Stimulated activated CD8-positive, alpha-beta memory T cell treated with anti-CD3 and anti-CD28 coated beads, Interleukin-2, amount 100 ng/mL, for 1 hour (primary cell): ENCODE measurements at places on chromosomes 6 and 20.

GRCh38 chr6:25007269-25007699, 71.5 kb upstream of the RIPOR2 start:
- no peak for DNase-seq

DNA sequence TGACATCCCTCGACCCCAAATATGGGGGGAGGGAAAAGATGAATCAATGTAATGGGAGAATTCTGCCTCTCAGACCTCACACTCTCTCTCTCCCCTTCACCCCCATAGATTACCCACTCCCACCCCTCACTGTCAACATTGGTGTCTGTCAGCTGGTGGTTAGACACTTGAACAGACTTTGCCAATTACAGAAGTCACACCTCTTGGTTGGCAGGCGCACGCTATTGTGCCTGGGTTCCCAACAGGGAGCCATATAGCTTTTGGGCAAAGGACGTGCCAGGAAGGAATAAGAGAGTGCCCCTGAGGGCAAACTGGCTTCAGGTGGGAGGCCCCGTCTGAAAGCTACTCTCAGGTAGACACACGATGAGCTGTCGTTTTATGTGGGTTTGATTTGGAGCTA, 54.1 kb upstream of the FYN start:
- no peak for DNase-seq

DNA sequence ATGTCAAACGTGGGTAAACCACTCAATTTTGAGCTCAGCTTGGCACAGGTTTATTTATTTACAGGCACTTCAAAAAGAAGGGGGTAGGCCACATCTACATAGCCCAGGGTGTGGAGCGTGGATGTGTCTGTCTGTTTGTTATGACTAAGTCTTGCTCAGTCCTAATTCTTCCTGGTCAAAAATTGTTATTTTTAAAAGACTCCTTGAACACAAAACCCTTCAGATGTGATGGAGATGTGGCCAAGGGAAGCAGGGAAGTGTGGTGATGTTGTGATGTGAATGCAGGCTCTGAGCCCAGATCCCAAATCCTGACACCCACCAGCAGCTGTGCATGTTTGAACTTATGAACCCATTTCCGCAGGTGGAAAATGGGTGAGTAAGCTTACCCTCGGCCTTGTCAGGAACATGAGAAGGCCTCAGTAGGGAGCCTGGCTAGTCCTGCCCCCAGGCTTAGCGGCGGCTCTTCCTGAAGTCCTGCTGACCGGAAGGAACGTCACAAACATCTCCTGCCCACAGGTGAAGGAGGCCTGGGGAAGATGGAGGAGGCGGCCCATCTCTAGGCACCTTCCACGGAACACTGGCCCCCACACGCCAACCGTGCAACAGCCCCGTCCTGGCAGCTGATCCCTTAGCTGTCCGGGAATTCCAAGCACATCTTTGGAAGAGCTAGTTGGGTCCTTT, 119.7 kb downstream of the MYLK4 start:
- no peak for DNase-seq

GRCh38 chr20:50594591-50595432, 84.6 kb downstream of the PTPN1 start:
- DNase-seq: no peak

DNA sequence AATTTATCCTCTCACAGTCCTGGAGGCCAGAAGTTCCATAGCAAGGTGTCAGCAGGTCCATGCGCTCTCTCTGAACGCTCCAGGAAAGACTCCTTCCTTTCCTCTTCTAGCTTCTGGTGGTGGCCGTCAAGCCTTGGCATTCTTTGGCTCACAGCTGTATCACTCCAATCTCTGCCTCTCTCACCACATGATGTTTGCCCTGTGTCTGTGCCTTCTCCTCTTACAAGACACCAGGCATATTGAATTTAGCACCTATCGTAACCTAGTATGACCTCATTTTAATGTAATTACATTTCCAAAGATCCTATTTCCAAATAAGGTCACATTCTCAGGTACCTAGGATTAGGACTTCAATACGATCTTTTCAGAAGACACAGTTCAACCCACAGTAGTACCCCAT, 428.5 kb downstream of the CD83 start:
- no peak for DNase-seq

GRCh38 chr6:118485601-118486550, 62.2 kb upstream of the PLN start:
- DNase-seq: no peak

DNA sequence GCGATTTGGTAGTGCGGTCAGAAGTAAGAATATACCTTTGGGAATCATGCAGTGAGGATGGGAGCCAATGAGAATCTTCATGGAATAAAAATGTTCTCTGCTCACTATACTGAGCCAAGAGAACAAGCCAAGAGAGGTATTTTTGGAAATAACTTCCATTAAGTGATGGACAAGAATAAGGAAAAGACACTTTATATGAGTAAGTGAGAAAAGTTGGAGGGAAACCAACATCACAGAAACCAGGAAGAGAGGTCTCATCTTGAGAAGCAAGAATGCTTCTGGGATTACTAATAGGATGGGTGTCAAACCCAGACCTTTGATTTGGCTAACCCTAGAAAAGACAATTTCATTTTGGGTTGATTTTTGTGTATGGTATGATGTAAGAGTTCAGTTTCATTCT, 181.2 kb upstream of the JAG1 start:
- no peak for DNase-seq

GRCh38 chr6:26552640-26553188, 14.5 kb downstream of the HMGN4 start:
- DNase-seq: no peak

- DNase-seq: no peak
Observed at GRCh38 chr20:47765691-47766594, 19.3 kb downstream of the SULF2 start.

- DNase-seq: no peak
Observed at GRCh38 chr6:56954403-56955170, at the start of gene BEND6. Gene BEND6 (plus strand): TSS chr6:56955107. CDS start chr6:56981811, 26,704 bp downstream.

- DNase-seq: no peak
Observed at GRCh38 chr20:24977797-24978196, 14.8 kb downstream of the APMAP start.

DNA sequence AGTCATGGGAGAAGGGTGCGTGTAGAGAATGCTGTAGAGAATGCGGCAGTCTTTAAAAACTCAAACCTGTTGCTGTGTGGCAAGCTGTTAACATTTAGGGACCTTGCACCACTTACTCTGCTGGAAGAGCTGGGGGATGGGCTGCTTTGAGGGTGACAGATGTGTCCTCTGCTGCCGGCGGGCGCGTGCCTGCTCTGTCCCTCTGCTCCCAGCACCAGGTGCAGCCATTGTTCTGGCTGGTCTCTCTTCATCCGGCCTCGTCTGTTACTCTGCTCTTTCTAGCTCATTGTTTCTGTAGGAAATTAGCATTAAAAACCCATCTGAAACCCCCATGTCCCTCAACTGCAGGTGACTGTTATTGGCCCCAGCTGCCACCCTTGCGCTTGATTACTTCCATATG, 78.5 kb downstream of the CBFA2T2 start:
- DNase-seq: no peak

DNA sequence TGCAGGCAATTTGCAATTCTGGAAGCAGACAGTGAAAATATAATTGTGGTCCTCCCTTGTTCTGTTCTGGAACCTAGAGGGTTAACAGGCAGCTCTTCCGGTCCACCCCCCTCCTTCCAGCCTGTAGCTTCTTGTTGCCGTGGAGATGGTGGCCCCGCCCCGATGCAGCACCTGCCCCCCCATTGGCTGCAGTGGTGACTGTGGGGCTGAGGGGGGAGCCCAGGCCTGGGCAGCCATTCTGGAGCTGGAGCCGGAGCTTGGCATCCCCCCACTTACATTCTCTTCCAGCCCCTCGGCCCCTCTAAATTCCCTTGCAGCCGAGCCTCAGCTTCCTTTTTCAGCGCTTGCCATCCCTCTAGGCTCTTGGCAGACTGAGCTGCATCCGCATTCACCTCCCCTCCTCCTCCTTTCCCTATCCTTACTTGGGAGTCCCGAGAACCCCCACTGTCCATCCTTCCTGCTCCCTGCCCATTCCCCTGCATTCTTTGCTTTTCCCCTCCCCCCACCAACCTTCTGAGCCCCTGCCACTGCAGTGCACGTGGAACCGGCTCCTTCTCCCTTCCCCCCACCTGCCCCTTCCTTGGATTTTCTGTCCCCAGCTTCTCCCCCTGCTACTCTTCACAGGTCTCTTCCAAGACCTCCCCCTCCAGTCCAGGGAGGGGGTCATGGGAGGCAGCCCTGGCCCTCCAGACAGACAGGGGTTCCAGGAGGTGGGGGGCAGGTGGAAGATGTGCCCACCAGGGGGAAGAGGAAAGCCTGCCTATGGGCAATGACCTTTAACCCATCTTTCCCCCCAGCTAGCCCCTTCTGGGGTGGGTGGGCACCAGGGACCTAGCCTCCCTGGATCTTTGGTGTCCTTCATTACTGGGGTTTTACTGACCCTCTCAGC, 11.4 kb downstream of the SYNGAP1 start:
- peak; percentile 68 for DNase-seq

DNA sequence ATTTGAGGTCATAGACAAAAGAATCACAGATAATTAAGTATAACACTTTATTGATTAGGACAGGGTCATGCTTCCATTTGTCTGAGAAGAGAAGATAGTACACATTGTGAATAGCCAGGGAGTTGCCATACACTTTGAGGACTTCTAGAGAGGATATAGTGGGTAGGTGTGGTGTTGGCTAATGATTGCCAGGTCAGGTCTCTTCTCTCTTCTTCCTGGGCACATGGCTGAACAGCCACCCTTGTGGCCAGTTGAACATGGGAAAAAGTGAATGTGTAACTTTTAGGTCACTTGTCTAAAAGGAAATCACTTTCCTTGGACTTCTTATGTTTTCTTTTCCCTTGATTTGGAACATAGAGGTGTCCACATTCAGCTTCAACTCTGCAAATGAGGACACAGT, 772.1 kb upstream of the MAP3K7 start:
- DNase-seq: no peak

DNA sequence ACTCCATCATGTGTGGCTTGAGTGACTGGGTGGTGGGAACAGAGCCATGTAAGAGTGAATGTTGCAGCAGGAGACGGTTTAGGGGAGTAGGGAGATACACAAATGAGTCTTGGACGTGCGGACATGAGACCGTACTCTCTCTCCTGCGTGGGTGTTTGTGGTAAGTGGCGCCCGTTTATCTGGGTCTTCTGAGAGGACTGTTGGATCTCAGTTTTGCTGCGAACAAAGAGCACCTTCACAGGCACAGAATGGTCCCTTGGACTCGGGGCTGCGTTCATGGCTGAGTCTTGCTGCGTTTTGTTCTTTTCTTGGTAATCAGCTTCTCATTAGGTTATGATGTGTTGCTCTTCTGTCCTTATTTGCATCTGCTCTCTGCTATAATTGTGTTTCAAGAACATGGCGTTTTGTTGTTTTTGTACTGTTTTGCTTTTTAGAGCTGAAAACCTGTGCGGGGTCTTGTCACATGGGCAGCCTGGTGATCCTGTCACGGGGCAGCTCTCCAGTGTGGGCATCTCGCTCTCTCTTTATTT, 28.5 kb downstream of the STK35 start:
- DNase-seq: no peak
